ENCODE measurements at places on chromosomes 7 and 10. TPM values are rescaled to one million over a fixed set of nuclear protein-coding genes. Genes with fewer than 3 reads are reported as not detected.

Gene GRM3
- polyA plus RNA-seq = not detected

Gene VOPP1
- polyA plus RNA-seq = 27.5 TPM

GRCh38 chr7:50181081-50181480 lies 88.0 kb upstream of the ZPBP start:
- H3K27me3 ChIP-seq = 0 out of 2 replicates have a peak, but pooled peaks cover 4% of the 10 kb centered on the region
- H3K4me1 ChIP-seq = no peaks in the 10 kb centered on the region
- H3K4me3 ChIP-seq = no peak overlapping the region
- no peaks in the 10 kb centered on the region for H3K36me3 ChIP-seq
- no peak for DNase-seq
- H3K27ac ChIP-seq = no peak overlapping the region

- H3K27ac ChIP-seq = no peak overlapping the region
- H3K4me3 ChIP-seq = no peak overlapping the region
- H3K27me3 ChIP-seq = no peaks in the 10 kb centered on the region
- no peaks in the 10 kb centered on the region for H3K36me3 ChIP-seq
- peak; percentile 18 for DNase-seq
These were observed 32.0 kb downstream of the KDM7A start for GRCh38 chr7:140144821-140145220.

Gene KCND2
- 0.23 TPM for polyA plus RNA-seq

- no peak overlapping the region for H3K27ac ChIP-seq
- no peak overlapping the region for H3K4me3 ChIP-seq
- H3K27me3 ChIP-seq = no peaks in the 10 kb centered on the region
These were observed 268.8 kb upstream of the ZMIZ1 start for GRCh38 chr10:78800006-78800405.

Gene OR6B1
- polyA plus RNA-seq = not detected

- DNase-seq = no peak
- no peaks in the 10 kb centered on the region for H3K27me3 ChIP-seq
- no peaks in the 10 kb centered on the region for H3K36me3 ChIP-seq
These were observed 53.3 kb downstream of the ADCYAP1R1 start for GRCh38 chr7:31105256-31105950.

Gene CREB5
- 19.2 TPM for polyA plus RNA-seq

GRCh38 chr10:103064956-103065355 lies 128.1 kb downstream of the NT5C2 start:
- no peak overlapping the region for H3K27ac ChIP-seq
- H3K4me3 ChIP-seq = no peak overlapping the region
- H3K4me1 ChIP-seq = no peaks in the 10 kb centered on the region
- DNase-seq = peak; percentile 22
- no peaks in the 10 kb centered on the region for H3K36me3 ChIP-seq
- H3K27me3 ChIP-seq = no peaks in the 10 kb centered on the region

Gene SLC26A5
- not detected for polyA plus RNA-seq

Gene SGCE
- polyA plus RNA-seq = 130 TPM

Measured in GM23248 (cell line).